Natural killer cell treated with Interleukin-12 subunit alpha and Interleukin-12 subunit beta and Interleukin-15 and Interleukin-18, amount 100 ng/mL, for 72 hours (primary cell): ENCODE measurements at places on chromosomes 3 and 15.
A peak's percentile ranks its signal among the peaks of the same experiment; 100 is the strongest.

DNA sequence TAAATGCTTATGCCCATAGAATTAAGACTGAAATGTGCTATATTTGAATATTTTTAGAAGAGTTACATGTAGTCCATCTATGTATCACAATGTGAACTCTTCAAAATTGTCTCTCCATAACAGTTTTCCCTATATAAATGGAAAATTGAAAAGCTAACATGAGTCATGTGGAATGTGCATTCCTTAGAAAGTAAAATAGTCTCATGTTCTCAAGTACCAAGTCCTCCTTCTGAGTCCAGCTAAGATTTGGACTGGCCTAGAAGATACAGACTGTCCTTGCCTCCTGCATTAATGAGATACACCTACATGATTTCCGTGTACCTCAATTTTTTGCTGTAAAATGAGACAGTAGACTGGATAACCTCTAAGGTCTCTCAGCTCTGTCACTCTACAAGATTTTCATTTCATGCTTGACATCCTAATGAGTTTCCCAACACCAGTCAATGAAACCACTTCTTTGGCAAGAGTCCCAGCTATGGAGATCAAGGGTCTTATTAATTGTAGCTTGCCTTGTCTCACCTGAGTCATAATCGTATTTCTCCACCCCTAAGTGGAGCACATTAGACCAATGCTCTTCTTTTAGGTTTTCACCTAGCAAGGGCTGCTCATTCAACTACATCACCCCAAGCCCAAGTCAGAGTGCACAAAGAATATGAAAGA, 350.6 kb upstream of the IL12A start:
- no peaks in the 10 kb centered on the region for H3K27me3 ChIP-seq
- H3K27ac ChIP-seq: no peak overlapping the region
- H3K36me3 ChIP-seq: no peaks in the 10 kb centered on the region
- no peak overlapping the region for H3K4me3 ChIP-seq

DNA sequence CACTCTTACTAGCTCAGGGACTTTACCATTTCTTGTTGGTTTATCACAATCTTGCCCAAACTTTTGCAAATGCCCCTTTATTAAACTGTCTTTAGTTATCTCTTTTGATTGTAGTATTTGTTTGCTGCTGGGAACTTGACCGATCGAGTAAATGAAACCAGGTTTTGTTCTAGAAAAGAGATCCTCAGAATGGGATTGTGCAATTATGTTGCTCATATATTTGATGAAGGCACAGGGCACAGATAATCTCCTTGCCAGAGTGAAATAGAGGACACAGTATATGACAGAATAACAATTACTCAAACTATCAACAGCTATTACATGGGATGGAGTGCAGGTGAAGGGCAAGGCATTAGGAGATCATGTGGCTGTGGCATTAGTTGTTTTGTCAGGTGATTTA, 216.6 kb upstream of the RASGRP1 start:
- H3K27ac ChIP-seq: no peak overlapping the region
- peaks cover 46% of the 10 kb centered on the region for H3K27me3 ChIP-seq
- no peaks in the 10 kb centered on the region for H3K4me1 ChIP-seq
- H3K4me3 ChIP-seq: no peak overlapping the region
- no peak for DNase-seq

DNA sequence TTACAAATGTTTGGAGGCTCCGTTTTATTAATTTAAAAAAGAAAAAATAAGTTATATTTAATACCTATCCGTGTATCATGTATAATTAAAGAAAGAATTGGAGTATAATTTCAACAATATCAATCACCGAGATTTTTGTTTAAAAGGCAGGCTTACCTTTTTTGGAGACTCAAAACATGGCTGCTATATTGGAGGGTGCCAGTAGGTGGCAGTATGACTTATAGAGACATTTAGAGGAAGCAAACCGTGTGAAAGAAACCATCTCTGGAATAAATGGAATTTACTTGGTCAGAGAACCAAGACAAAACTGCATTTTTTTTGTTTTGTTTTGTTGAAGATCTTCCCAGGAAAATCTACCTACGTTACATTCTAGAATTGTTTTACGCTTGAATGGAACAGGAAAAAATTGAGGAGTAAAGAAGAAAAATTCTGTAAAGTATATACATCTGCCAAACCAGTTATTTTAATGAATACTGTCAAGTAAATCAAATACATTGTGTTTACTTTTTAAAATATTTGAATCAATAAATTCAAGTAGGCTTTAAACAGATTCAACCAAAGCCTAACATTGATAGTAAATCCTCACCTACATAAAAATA, 802.6 kb upstream of the ALCAM start:
- no peak overlapping the region for H3K27ac ChIP-seq
- no peaks in the 10 kb centered on the region for H3K27me3 ChIP-seq
- no peak overlapping the region for H3K4me3 ChIP-seq

GRCh38 chr15:77859491-77860060, 217.9 kb downstream of the TBC1D2B start:
- DNase-seq: peak; percentile 22
- no peaks in the 10 kb centered on the region for H3K4me1 ChIP-seq
- H3K36me3 ChIP-seq: no peaks in the 10 kb centered on the region
- H3K4me3 ChIP-seq: no peak overlapping the region

DNA sequence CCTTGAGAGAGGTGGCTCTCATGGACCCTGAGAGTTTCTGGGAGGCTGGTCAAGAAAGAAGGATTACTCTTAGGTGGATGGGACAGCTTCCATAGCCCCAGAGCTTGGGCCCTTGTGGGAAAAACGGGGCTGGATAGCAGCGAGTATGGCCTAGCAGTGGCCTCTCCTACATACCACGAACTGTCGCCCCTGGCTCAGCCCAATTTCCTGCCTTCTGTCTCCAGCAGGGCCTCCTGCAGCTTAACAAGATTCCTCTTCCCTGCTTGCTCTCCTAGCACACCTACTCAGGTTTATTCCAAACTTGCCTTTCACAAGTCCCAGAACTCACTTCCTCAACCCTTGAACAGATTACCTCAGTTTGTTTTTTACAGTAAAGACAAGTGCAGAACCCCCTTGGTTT, 139.7 kb upstream of the TPM1 start:
- peaks cover 7% of the 10 kb centered on the region for H3K27me3 ChIP-seq
- no peak overlapping the region for H3K27ac ChIP-seq
- H3K36me3 ChIP-seq: no peaks in the 10 kb centered on the region
- H3K4me3 ChIP-seq: no peak overlapping the region
- H3K4me1 ChIP-seq: no peaks in the 10 kb centered on the region
- DNase-seq: no peak

- peaks cover 8% of the 10 kb centered on the region for H3K4me1 ChIP-seq
- H3K27ac ChIP-seq: peak overlapping the region; percentile 42
- H3K36me3 ChIP-seq: no peaks in the 10 kb centered on the region
- DNase-seq: no peak
Measured at GRCh38 chr15:62625429-62626033, 417.0 kb upstream of the TPM1 start.

DNA sequence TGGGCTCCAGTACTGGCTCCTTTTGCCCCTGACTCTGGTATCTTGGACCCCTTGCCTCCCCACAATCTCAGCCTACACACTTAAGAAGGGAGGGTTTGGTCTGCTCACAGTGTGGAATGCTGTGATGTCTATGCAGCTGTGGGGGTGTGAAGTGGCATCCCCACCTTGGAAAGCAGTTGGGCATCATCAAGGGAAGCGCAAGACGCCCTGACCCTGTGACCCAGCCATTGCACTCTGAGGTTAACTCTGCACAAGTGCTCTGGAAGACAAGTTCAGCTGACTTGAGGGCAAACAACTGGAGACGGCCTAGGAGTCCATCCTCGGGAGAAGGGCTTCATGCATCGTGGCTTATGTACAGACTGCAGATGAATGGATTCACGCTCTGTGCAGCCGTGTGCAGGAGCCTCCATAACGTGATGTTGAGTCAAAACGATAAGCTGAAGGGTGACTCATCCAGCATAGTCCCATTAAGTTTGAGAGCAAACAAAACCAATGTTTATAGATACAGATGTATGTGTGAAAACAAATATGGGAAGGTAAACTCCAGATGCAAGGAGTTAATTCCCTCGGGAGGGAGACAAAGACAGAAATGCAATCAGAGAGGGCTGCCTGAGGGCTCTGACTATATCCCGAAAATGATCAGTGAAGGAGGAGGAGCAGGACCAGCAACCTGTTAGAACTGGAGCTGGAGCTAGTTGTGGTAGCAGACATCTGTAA, 86.8 kb downstream of the LSM3 start:
- peaks cover 8% of the 10 kb centered on the region for H3K27me3 ChIP-seq
- no peak overlapping the region for H3K27ac ChIP-seq
- DNase-seq: no peak
- no peak overlapping the region for H3K4me3 ChIP-seq

- DNase-seq: no peak
- no peak overlapping the region for H3K27ac ChIP-seq
- peaks cover 43% of the 10 kb centered on the region for H3K4me1 ChIP-seq
- H3K27me3 ChIP-seq: no peaks in the 10 kb centered on the region
- no peaks in the 10 kb centered on the region for H3K36me3 ChIP-seq
Measured at GRCh38 chr15:93983526-93983925, 247.8 kb upstream of the MCTP2 start.

DNA sequence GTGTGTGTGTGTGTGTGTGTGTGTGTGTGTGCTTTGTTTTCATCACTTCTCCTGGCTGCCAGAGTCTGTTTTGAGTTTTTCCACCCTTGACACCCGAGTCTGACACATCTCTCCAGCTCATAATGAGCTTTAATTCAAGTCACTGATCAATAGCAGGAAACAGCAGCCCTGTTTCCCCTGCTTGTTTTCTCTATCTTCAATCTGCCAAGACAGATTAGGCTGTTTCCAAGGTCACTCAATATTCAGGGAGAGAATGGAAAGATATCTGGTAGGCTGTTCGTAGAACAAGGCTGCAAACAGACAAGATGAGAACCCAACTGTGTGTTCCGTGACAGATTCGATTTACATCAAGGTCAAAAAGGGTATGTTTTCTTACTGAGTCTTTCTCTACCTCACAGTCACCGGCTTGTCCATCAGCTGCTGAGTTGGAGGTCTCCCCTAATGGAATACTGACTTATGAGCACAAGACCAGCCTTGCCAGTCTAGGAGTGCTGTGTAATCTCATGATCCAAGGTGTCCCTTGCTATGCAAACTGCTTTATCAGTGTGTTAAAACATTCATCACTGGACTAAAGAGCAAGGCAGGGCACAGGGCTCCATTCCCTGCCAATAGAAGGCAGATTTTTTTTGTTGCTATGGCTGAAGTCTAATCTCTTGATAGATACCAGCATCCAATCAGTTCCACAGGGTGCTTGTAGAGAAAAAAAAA, 187.9 kb upstream of the LMCD1 start:
- H3K4me3 ChIP-seq: no peak overlapping the region
- no peak for DNase-seq
- H3K27ac ChIP-seq: no peak overlapping the region
- no peaks in the 10 kb centered on the region for H3K4me1 ChIP-seq
- H3K36me3 ChIP-seq: no peaks in the 10 kb centered on the region
- H3K27me3 ChIP-seq: peaks cover 10% of the 10 kb centered on the region

DNA sequence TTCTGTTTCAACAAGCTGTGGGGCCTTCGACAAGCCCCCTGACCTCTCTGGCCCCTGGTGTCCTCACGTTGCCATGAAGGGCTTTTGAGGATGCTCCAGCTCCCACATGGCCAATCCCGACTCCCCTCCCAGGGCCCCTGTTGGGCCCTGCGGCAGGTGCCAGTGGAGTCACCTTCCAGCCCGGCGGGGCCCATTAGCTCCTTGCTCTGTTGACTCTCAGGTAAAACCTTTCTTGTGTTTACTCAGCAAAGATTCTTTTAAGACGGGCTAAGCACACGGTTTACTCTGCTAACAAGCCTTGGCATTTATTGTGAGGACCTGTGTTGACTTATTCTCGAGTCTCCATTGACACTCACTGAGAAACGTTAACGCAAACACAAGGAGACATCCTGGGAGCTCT, 15.0 kb downstream of the RPLP1 start:
- no peak for DNase-seq
- H3K27me3 ChIP-seq: peaks cover 8% of the 10 kb centered on the region
- peaks cover 19% of the 10 kb centered on the region for H3K4me1 ChIP-seq
- no peaks in the 10 kb centered on the region for H3K36me3 ChIP-seq
- peak overlapping the region; percentile 70 for H3K4me3 ChIP-seq

GRCh38 chr3:128996726-128997125, 2.9 kb upstream of the CFAP92 start:
- peaks cover 11% of the 10 kb centered on the region for H3K27me3 ChIP-seq
- no peak overlapping the region for H3K4me3 ChIP-seq
- H3K36me3 ChIP-seq: no peaks in the 10 kb centered on the region
- no peak overlapping the region for H3K27ac ChIP-seq
- H3K4me1 ChIP-seq: peaks cover 15% of the 10 kb centered on the region
- DNase-seq: no peak

DNA sequence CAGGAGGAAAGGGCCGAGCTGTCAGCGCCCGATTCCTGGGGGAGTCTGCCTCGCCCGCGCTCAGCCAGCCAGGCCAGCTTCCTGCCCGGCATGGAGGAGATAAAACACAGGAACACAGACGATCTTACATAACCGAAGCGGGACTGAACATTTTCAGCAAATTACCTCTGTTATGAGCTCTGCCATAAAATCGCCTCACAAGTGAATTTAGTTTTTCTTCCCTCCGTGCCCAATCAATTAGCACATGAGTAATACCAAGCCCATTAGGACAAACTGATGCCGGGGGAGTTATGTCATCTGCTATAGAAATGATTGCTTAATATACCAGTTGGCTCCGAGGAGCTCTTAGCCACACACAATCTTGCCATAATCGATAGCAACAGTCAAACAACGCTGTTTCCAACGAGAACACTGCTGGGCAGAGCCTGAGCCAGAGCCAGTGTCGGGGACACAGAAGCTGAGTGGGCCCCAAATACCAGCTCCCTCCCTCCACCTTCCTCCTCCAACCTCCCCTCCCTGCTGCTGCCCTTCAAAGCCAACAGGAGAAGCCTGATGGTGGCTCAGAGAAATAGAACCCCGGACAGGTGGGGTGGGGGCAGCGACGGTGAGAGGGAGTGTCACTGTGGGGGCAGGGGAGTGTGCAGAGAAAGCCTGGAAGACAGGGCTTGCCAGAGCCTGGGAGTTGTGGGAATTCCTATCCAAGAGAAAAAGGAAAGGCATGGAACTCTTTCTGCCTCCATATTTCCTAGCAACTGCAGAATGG, 279.4 kb upstream of the TLE3 start:
- no peaks in the 10 kb centered on the region for H3K36me3 ChIP-seq
- peaks cover 41% of the 10 kb centered on the region for H3K27me3 ChIP-seq
- H3K27ac ChIP-seq: no peak overlapping the region
- no peak overlapping the region for H3K4me3 ChIP-seq
- no peaks in the 10 kb centered on the region for H3K4me1 ChIP-seq
- no peak for DNase-seq

DNA sequence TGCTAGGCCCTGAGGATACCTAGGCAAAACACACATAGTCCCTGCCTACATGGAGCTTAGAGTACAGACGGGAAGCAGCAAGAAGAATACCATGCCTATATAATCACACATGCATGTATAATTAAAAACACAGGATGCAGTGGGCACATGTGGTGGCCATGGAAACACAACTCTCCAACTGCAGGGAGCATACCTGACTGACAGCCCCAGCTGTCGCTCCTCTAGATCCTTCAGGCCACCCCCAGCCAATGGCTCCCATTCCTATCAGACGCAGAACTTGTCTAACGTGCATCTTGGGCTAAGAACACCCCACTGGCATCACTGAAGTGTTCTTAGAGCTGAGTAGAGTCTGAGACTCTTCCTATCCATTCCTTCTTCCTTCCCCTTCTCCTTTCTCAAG, 125.5 kb upstream of the FRMD4B start:
- peaks cover 33% of the 10 kb centered on the region for H3K27me3 ChIP-seq
- no peaks in the 10 kb centered on the region for H3K36me3 ChIP-seq
- no peak overlapping the region for H3K27ac ChIP-seq
